ENCODE measurements at places on chromosomes 13 and 19. TPM values are rescaled to one million over a fixed set of nuclear protein-coding genes. Genes with fewer than 3 reads are reported as not detected.

The LRRC4B gene
- 0.07 TPM for total RNA-seq

The PSMD8 gene
- total RNA-seq, result 217 TPM

The CAPN12 gene
- total RNA-seq, result 0.29 TPM

The TLE5 gene
- total RNA-seq, result 146 TPM

The RHPN2 gene
- total RNA-seq, result 3.1 TPM

The HMGB1 gene
- total RNA-seq, result 435 TPM

The CALM3 gene
- total RNA-seq, result 263 TPM

The GJA3 gene
- not detected for total RNA-seq

The ZNF230 gene
- 3.4 TPM for total RNA-seq

The LRRC25 gene
- not detected for total RNA-seq

The FFAR2 gene
- total RNA-seq, result not detected

The LAIR1 gene
- not detected for total RNA-seq

All from thoracic aorta endothelial cell (primary cell).